ENCODE measurements at places on chromosomes 2 and 18.
A peak's percentile ranks its signal among the peaks of the same experiment; 100 is the strongest.

- DNase-seq: peak; percentile 48
Observed at GRCh38 chr18:26429535-26430226, 118.7 kb downstream of the KCTD1 start.

DNA sequence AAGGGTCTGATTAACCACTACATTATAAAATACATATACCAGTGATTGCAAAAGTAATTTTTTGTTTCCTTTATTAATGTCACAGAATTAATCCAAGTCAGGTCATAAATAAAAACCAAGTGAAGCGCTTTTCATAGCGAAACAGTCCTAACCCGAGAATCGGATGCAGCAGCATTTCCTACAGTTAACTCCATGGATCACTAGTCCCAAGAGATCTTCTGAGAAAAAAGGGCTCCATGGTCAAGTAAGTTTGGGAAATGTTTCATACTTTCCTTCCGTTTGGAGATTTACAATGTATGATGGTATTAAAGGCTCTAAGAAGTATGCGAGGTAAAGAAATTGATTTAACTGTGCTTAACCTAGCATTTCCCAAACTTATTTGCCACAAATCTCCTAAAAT lies 85.2 kb downstream of the NOL10 start:
- DNase-seq: no peak

GRCh38 chr18:77668219-77668618 lies 418.6 kb downstream of the GALR1 start:
- DNase-seq: no peak

DNA sequence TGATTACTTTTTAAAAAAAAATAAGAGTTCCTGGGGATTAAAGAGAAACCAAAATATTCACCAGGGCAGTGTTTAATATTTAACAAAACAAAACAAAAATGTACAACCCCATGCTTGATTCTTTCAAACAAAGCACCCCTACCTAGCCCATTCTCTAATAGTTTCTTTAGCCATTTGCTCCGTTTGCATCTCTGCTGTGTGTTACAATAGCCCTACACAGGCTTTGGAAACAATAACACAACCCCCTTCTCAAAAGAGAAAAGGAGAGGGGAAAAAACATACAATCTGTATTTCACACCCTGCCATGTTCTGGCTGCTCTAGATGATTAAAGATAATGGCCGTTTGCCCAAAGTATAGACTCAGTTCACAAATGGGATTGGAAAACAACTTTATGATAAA lies 302.9 kb downstream of the CPS1 start:
- DNase-seq: no peak

DNA sequence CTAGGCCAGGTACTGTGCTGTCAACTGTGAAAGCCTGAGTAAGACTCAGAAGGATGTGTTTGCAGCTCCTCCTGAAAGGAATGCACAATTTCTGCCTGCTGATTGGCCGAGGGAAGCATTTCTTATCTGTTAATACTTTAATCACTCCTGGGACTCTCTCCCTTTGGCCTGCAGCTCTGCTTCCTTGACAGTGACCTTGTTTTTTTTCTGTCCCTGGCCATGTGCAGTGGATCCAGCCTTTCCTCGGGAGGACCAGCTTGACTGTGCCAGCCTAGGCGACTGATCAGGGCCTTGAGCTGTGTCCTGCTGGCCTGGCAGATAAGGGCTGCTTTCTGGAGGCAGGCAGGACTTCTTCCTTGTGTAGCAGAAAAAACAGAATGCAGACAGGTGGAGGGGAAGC lies 10.0 kb downstream of the RNF144A start:
- no peak for DNase-seq

DNA sequence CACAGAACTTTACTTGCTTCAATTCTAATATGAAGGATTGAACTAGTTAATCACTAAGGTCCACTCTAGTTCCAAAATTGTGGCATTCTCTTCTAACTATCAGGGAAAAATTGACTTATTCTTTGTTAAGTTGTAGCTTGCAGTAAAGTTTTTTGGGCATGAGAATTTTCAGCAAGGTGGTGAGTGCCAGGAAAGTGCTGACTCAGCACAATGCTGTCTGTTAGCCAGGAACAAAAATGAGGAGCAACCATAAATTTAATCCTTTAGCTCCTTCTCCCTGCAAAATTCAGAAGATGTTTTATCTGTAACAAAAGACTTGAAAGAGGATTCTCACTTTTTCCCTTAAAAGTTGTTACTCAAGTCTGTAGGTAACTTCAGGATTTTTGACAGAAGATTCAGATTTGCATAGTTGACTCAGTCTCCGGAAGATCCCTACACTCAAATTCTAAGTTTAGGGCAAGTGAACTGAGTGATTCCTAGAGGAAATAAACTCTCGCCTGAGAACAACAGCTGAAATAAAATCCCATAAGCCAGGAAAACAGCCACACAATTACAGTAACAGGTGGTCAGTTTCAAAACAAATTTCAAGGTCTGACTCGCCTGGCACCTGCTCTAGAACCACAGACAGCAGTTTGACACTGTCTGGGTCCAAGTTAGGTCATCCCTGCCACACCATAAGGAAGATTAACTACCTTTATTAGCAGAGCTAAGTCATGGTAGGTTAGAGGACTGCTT lies 20.2 kb upstream of the DARS1 start:
- no peak for DNase-seq

DNA sequence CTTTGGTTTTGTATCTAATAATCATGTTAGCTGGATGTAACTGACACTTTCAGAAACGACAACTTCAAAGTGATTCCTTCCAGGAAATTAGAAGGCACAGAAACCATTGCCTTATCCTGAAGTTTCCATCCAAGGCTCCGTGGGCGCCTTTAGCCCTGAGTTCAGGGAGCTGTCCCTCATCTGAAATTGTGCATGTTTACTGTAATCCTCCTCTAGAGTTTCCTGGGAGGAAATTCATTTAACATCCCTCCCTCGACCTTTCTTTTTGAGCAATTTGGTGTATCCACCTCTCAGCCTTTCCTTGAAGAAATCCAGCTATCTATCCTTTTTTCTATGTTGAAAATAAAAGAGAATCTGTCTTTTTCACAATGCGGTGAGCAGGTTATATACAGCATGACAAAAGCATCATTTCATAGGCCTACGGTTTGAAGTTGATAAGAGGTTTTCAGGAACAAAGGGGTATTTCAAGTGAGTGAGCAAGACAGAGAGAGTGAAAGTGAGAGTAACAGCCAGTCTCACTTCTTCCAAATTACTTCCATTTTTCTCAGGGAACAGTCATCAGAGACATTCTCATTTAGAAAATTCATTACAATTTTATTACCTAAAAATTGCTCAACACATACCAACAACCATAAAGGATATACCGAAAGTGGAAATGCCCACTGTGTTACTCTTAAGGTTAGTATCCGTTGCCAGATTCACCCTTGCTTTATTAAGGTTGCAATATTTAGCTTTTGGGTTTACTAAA lies 167.3 kb downstream of the MREG start:
- no peak for DNase-seq

GRCh38 chr18:23816740-23817139 lies 127.5 kb downstream of the LAMA3 start:
- no peak for DNase-seq

GRCh38 chr2:160375037-160375436 lies 118.6 kb downstream of the RBMS1 start:
- no peak for DNase-seq

DNA sequence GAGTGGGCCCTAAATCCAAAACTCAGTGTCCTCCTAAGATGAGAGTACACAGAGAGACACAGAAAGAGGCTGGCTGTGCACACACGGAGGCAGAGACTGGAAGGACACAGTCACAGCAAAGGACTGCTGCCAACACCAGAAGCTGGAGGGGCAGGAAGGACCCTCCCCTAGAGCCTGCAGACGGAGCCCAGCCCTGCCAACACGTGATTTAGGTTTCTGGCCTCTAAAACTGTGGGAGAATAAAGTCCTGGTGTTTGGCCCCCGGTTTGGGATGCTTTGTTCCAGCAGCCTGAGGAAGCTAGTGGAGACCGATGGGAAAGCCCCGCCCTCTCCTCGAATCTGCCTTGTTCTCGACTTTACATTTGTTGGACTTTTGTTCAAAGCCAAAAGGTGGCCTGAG lies 10.6 kb downstream of the CNDP1 start:
- no peak for DNase-seq

DNA sequence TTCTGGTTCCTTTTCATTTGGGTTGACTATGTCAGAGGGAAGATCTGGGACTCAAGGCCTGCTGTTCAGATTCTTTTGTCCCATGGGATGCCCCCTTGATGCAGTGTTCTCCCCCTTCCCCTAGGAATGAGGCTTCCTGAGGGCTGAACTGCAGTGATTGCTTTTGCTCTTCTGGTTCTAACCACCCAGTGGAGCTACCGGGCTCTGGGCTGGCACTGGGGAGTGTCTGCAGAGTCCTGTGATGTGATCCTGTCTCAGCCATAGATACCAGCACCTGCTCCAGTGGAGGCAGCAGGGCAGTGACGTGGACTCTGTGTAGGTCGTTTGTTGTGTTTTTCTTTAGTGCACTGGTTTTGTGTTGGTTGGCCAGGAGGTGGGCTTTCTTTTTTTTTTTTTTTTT lies 32.1 kb upstream of the RHOB start:
- no peak for DNase-seq

- DNase-seq: no peak
Observed at GRCh38 chr2:215856080-215856479, 157.3 kb downstream of the MREG start.

DNA sequence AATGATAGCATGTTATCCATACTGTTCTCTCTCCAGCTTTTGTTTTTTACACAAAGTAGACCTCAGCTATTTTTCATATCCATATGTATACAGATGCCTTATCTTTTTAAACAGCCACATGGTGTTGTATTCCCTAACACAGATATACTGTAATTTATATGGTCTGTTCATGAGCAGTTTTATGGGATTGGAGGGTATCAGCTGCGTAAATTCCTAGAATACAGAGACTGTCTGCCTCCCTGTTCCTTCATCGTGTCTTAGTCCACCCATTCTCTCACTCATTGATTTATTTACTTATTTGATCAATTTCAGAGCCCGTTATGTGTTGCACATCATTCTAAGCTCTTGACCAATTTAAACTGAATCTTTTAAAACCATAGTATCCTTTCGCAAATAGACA lies 80.6 kb downstream of the GATA6 start:
- no peak for DNase-seq

DNA sequence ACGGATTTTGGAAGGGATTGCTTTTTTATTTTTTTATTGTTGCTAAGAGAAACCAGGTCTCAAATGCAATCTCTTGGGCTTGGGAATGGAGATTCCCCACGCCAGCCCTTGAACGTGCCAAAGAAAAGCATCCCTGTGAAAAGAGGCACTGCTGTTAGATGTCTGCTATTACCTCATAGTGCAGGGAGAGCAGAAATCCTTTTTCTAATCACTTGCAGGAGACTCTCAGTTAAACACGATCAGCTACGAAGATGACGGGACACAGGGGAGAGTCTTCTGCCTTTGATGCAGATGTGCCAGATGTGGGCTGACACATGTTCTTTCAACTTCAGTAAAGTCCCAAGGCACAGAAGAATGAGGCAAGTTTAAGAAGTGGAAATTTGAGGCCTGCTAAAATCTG lies 381.6 kb upstream of the TRIB2 start:
- DNase-seq: no peak

- no peak for DNase-seq
Observed at GRCh38 chr2:182616471-182617393, 99.3 kb upstream of the DNAJC10 start.

GRCh38 chr2:239834143-239834542 lies 191.0 kb downstream of the NDUFA10 start:
- DNase-seq: no peak

GRCh38 chr18:57134618-57135135 lies 12.2 kb upstream of the BOD1L2 start:
- no peak for DNase-seq

DNA sequence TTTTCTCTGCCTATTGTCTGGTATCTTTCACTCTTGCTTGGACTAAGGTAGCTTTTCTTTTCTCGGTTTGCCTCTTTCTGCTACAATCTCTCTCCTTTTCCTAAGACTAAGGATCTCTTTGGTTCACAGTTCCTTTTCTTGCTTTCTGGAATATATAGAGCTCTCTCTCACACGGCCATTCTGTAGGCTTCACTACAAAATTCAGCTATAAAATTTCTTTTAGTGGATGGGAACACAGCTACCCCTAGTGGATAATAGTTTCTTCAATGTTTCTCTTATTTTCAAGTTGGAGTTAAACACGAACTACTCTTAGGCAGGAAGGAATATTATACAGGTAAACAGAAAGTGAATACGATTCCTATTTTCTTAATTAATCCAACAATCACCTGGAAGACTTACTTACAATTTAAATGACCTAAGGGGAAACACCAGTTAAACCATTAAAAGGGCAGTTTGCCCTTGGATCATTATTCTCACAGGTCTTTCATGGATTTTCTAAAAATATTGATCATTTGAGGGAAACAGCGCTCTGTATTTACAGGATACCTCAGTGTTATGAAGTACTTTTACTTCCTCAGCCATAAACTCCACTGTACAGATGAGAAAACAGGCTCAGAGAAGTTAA lies 140.5 kb downstream of the LRP2 start:
- DNase-seq: no peak

- DNase-seq: no peak
Observed at GRCh38 chr2:117832905-117833613, 18.6 kb downstream of the DDX18 start.
